ENCODE measurements at places on chromosomes 7 and 10.
A peak's percentile ranks its signal among the peaks of the same experiment; 100 is the strongest.

GRCh38 chr10:129852829-129853561 lies 111.1 kb downstream of the EBF3 start:
- no peak for DNase-seq

DNA sequence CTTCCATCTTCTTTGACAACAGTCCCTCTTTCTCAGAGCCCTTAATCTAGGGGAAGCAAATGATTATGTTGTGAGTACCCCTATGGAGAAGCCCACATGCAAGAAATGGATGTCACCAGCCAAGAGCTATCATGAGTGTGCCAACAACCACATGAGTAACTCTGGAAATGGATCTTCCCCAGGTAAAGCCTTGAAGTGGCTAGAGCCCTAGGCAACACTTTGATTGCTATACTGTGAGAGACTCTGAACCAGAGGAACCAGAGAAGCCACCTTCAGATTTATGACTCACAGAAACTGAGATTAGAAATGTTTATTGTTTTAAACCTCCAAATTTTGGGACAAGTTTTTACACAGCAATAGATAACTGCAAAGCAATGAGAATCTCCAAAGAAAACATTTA lies 60.9 kb upstream of the COL1A2 start:
- DNase-seq, result no peak

GRCh38 chr7:122651451-122651850 lies 47.5 kb downstream of the RNF133 start:
- no peak for DNase-seq

- peak; percentile 90 for DNase-seq
These were observed 201.3 kb downstream of the JCAD start for GRCh38 chr10:29857843-29858701.

DNA sequence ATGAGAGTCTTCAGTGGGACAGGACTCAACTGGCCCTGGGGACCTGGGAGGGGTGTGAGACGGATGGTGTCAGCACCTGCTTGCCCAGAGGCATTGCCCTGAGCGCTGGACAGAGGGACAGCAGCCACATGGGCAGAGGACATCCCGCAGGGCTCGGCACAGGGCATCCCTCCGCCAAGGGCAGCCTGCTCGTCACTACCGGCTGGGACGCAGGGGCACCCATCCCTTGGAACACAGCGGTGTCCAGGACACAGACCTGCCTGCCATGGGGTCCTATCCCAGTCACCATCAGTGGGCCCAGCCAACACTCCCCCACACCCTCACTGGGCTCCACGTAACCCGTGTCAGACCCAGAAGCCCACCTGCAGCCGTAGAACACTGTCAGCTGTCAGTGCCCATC lies 109.3 kb downstream of the LARP4B start:
- no peak for DNase-seq

- DNase-seq, result no peak
These were observed 33.4 kb downstream of the ZC3HAV1 start for GRCh38 chr7:139075871-139076686.

- no peak for DNase-seq
These were observed 25.1 kb upstream of the AKAP9 start for GRCh38 chr7:91915401-91916050.

DNA sequence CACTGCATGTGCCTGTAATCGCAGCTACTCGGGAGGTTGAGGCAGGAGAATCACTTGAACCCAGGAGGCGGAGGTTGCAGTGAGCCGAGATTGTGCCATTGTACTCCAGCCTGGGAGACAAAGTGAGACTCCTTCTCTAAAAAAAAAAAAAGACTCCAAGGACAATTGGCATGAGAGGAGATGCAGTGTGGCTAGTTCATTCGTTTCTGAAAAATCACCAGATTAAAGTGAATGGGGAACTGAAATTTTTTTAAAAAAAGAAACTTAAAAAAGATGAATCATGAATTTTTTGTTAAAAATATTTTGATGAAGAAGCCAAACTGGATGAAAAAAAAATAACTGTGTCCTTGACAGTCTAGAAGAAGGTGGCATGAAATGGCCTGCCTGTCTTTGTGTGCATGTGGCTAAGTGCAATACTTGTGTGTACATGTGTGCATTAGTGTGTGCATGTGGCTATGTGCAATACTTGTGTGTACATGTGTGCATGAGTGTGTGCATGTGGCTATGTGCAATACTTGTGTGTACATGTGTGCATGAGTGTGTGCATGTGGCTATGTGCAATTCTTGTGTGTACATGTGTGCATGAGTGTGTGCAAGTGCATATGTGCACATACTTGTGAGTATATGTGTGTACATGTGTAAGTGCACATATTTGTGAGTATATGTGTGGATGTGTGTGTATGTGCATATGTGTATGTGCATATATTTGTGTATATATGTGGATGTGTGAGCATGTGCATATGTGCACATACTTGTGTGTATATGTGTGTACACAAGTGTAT lies 391.7 kb upstream of the KLF6 start:
- no peak for DNase-seq

GRCh38 chr7:132991615-132992587 lies 90.0 kb downstream of the CHCHD3 start:
- DNase-seq, result no peak

DNA sequence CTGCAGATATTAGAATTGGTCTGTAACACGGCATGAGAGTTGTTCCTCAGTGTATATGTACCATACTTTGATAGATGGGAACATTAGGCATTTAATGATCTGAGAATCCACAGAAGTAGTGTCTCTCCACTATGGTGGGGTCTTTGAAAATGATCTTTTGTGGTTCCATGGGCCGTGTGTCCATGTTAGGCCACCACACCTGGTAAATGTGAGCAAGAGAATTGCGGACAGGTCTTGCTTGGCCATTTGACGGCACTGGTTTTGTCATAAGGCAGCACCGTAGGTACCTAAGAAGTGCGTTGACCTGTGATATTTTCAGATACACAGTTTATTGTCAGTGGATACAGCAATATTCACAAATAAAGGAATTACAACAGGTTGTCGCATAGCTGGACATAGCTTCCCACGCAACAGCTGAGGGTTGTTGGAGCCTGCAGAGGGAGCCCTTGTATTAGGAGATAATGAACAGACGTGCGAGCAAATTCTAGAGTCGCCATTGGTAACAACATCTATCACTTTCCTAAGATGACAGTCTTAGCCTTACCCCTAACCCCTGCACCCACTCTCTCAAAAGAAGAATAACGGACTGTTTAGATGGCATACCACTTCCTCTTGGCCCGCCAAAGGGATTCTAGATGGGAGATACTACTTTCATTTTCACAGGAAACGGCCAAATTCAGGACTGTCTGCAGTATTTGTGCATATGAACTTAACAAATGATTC lies 111.4 kb downstream of the COL28A1 start:
- peak; percentile 39 for DNase-seq

DNA sequence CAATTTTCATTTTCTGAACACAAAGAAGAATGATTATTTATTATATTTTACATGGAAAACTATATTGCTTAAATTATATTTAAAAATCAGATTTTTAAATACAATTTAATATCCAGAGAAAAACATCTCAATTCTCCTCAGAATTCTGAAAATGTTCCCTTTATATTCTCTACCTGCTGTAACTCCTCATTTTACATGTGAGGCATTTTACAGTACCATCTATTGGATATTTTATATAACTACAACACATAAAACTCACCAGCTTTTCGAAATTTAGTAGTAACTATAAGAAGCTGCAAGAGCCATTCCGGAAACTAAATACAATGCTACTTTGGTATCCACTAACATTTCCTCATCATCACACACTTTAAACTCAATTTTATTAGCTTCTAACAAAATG lies 264.6 kb downstream of the DGKB start:
- DNase-seq, result peak; percentile 12

DNA sequence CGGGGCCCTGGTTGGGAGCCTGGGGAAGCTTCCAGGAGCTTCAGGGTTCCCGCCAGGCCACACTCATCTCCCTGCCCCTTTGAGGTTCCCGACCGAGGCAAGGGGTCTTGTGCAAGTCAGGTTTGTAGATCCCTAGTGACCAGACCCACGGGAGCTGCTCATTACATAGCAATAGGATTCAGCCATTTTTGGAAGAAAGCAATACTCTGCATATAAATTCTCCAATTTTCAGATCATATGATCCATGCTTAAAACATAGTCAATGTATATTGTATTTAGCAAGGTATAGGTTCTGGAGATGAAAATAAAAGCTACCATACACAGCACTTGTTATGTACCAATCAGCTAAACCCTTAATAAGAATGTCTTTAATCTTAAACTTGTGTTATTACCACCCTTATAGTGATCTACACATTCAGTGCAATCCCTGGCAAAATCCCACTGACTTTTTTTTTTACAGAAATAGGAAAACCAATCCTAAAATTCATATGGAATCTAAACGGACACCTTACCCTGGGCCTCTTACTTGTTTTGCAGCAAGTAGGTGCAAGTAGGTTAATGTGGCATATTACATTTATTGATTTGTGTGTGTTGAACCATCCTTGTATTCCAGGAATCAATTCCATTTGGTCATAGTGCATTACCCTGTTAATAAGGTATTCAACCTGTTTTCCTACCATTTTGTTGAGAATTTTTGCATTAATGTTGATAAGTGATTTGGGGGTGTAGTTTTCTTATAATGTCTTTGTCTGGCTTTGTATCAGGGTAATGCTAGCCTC lies 13.8 kb upstream of the FKBP9 start:
- DNase-seq, result no peak

DNA sequence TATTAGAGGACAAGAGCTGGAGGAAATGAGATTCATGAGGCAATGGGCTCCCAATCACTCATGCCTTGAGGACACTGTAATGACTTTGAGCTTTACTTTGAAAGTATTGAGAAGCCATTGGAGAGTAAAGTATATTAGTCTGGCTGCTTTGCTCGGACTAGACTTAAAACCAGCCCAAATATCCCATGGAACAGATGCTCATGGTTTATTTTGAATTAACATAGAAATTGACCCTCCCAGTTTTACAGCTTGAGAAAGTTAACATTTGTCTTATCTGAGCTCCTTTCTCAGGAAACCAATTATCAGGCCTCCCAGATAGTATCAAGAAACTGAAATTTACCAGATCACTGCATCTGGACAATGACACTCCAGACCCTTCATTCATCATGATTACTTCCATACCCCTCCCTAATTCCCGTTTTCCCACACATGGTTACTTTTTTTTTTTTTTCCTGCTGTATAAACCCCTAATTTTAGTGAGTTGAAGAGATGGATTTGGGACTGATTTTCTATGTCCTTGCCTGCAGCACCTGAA lies 270.8 kb upstream of the SMIM30 start:
- no peak for DNase-seq

- no peak for DNase-seq
These were observed 464 bp downstream of the KIAA1217 start for GRCh38 chr10:24209432-24209771.

DNA sequence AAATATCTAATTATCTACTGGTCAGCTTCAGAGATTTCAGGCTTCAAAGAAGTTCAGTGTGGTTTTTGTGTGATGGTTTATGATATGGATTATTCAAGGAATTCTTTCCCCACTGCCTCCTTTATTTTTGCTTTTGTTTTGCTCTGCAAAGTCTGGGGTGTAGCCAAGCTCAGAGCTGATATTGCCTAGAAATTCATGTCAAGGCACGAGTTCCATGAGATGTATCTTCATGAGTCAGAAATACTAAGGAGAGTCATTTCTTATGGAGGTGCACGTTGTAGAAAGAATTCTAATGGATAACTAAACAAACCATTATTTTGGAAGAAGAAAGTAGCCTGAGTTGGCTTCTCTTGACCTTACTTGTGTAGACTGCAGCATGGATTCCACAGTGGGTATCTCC lies 37.4 kb downstream of the VIM start:
- DNase-seq, result no peak

GRCh38 chr7:141073641-141074161 lies at the start of gene TMEM178B:
Gene TMEM178B (plus strand): TSS chr7:141074064.
- no peak for DNase-seq

DNA sequence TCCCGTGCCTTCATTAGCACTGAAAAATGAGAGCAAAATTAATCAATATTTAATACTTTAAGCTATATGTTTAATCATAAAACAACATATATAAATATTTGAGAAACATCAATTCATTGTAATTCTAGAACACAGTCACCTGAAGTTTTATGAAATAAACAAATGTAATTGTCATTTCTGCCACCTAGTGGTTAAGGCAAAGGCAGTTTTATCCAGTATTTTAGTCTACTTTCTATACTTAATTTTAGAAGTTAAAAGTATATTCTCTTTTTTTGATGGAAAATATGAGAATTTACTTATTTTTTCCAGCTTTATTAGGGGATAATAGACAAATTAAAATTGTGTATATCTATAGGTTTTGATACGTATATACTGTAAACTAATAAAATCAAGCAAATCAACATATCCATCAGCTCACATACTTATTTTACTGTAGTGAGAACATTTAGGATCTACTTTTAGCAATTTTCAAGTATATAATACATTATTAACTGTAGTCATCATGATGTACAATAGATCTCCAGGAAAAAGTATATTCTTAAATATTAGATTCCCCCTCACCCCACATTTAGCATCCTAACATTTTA lies 16.9 kb downstream of the PCGF6 start:
- DNase-seq, result peak; percentile 44

DNA sequence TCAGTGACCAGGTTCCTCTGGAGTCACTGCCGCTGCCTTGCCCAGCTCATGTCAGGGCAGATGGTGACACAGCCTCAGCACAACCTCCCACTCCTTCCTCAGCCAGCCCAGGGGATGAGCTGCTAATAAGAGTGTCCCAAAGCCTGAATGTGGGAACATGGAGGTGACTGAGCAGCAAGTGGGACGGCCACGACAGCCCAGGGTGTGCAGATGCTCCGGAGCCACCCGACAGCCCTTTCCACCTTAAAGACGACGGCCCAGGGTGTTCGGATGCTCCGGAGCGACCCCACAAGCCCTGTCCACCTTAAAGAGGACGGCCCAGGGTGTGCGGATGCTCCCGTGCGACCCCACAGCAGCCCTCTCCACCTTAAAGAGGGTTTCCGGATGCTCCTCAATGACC lies 89.2 kb downstream of the DIP2C start:
- no peak for DNase-seq

- no peak for DNase-seq
These were observed 120.9 kb upstream of the DIP2C start for GRCh38 chr10:810351-810846.

GRCh38 chr7:21916176-21916575 lies 29.5 kb downstream of the CDCA7L start:
- no peak for DNase-seq

DNA sequence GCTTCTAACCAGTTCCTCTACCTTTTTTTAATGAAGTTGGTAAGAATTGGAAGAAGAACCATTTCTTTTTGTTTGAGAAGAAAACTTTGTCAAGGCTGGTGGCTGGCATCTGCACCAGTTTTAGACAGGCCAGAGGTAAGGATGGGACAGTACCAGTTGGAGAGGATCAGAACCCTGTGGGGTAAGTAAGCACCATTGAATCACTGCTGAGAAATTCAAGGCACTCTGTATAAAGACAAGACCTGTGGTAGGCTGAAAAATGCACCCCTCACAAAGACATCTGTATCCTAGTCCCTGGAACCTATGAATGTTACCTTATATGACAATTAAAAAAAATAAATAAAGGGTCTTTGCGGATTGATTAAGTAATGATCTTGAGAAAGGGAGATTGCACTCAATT lies 166.7 kb upstream of the NRP1 start:
- no peak for DNase-seq

- DNase-seq, result no peak
These were observed 63.2 kb upstream of the TOMM7 start for GRCh38 chr7:22885797-22886261.

GRCh38 chr10:103712146-103712545 lies 143.2 kb downstream of the SH3PXD2A start:
- DNase-seq, result no peak

All from SW 1271 (cell line).